Hematopoietic multipotent progenitor cell treated with erythropoietin and hydrocortisone succinate and interleukin-3 and kit ligand, for 15 days (in vitro differentiated cells): ENCODE measurements at places on chromosomes 13 and 19.

GRCh38 chr13:51282322-51282721 lies 57.2 kb upstream of the SERPINE3 start:
- no peak for DNase-seq

DNA sequence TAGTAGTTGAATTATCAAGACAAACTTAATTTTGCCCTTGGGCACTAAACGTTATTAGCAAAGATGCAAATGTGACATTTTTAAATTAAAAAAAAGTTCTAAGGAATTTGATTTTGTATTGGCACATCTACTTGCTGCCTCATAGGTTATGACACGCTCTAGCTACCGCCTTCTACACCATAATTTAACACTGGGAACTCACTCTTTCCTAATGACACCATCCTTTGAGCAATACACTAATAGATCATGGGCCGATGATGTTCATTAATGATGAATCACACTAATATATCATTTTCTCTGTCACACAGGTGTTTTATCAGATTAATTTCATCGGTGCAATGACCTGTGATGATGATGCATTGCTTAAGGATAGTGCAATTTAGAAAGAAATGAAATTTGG lies 528.8 kb upstream of the PCDH9 start:
- DNase-seq, result no peak

GRCh38 chr13:50678464-50679162 lies 164.9 kb downstream of the DLEU7 start:
- DNase-seq, result no peak

GRCh38 chr13:77896977-77897376 lies 21.7 kb downstream of the EDNRB start:
- DNase-seq, result no peak

DNA sequence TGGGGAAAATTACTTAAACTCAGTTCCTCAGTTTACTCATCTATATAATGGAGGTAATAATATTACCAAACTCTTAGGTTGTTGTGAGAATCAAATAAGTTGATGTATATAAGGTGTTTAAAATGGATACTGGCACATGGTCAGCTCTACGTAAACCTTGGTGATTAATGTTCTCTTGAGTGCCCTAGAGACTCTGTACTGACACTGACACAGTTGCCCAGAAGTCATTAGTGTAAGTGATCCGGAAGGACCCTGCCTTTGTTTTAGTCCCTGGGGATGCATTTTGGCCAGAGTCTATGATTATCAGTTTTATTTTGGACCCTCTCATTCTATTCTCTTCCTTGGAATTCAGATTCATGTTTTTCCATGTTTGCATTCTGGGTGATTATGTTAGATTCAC lies 31.9 kb downstream of the CHST8 start:
- DNase-seq, result no peak

DNA sequence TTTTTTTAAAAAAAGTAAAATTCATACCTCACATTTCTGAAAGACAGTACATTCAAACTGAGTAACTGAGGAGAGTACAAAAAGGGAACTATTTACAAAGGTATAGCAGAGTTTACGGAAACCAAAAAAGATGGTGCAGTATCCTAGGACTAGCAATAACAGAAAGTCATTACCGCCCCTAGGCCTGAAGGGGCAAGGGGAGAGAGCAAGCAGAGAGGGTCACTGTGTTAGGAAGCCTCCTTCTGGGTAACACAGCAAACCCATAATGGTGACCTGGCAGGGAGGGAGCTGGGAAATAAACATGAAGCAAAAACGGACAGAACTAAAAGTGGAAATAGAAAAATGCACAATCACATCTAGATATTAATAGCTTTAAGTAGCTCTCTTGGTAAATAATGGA lies 8.2 kb downstream of the VWA8 start:
- no peak for DNase-seq

- DNase-seq, result no peak
Observed at GRCh38 chr13:37138169-37138568, 32.7 kb upstream of the CSNK1A1L start.

- DNase-seq, result no peak
Observed at GRCh38 chr13:108408672-108409071, 139.2 kb downstream of the TNFSF13B start.

DNA sequence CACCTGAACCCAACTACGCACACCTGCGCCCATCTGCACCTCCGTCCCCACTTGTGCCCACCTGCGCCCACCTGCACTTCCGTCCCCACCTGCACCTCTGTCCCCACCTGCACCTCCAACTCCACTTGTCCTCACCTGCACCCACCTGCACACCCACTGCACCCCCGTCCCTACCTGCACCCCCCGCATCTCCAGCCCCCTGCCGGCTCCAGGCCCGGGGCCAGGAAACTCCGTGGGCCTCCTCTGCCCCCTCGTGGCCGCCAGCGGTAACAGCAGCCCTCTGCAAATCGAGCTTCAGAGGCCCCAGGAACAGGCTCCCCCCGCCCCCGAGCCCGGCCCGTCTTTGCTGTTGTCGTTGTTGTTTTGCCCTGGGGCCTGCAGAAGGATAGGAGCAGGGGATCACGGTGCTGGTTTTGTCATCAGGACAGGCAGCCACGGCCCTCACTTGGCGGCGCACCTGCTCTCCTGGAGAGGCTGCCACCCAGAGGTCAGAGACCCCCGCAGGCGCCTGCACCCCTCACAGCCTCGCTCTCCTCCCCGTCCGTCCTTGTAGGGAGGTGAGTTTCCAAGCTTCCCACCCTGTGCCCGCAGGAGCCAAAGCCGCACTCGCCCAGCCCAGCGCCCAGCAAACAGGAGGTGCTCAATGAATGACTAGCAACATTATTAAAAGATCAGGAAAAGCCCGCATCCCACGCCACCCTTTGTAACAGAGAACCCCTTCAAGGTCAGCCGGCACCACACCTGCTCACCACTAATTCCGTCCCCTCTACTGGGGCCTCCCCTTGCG lies 65.4 kb downstream of the GNG7 start:
- peak; percentile 47 for DNase-seq

DNA sequence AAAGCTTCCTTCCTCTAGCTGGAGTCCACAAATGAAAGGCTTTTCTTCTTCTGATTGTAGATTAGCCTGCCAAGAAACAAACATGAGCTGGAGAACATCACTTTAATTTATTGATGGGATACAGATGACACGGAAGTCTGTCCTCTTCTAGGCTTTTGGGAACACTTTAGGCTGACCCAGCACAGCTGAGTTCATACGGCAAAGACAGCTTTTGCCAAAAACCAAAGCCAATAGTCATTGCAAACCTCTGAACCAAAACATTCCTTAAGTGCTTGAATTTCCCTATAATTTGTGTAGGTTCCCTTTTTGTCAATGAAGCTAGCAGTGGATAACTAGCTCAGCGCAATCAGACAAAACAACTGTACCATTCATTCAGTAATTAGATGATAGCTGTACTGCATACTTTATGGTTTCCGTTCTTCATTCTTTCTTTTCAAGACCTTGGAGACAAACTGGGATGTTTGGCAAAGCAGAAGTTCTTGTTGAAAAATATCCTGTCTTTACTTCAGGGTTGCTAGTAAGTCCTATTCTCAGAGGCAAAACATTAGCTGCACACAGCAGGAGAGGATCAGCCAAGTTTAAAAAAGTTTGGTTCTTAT lies 95.7 kb upstream of the SPRY2 start:
- DNase-seq, result no peak

GRCh38 chr19:30227661-30228112 lies 144.5 kb upstream of the ZNF536 start:
- no peak for DNase-seq

GRCh38 chr19:29667387-29667783 lies 2.1 kb downstream of the PLEKHF1 start:
- DNase-seq, result no peak

DNA sequence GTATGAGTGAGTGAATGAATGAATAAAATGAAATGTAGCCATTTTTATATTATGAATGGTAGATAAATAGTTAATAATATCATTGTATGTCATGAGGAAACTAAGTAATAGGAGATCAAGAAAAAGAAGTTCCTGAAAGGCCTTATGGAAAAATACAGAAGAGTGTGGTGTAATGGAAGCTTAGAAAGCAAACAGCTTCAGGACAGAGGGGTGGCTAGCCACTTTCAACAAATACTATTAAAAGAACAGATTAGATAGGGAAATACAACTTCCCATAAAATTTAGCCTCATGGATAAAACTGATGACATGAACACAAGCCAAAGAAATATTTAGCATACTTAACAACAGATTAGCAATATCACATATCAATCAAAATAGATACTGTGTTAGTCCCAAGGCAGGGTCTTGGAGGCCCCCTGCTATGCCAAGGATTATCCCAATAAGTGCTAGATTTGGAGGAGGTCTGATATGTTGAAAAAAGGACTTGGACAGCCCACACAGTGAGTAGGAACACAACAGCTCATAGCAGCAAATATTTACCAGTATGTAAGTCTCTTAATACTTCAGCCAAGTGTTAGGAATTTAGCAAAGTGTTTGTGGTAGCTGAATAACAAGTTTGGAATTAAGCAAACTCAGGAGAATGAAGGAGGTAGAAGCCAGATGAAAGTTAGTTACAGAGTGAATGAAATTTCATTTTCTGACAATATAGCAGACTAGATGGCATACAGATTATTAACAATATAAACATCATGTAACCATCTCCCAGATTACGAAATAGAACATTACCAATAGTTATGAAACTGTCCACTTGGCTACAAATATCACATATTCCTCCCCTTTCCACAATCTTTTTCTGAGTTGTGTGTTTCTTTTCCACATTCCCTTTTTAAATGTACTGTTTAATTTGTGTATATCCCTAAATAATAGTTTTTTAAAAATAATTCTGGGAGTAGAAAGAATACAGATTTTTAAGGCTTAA lies 1632.0 kb downstream of the PCDH9 start:
- DNase-seq, result no peak

DNA sequence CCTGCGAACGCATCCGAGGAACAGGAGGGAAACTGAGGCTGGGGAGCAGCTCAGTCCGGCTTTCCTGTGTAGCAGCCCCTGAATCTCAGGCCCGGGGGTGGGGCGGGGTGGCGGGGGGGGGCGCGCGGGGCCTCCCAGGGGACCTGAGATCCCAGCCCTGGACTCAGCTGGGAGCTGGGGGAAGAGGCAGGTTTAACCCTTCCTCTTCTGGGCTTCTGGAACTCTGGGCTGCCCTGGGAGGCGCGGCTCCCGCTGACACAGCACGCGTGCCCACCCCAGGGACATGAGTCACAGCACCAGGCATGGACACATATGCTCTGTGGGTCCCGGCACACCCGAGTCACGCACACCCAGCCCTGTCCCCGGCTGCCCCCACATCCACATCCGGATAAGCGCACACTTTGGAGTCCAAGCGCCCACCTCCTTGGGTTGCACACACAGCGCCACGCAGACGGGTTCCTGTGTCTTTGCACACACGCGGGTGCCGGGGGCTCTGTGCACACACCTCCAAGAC lies 3.5 kb upstream of the CIRBP start:
- peak; percentile 71 for DNase-seq

DNA sequence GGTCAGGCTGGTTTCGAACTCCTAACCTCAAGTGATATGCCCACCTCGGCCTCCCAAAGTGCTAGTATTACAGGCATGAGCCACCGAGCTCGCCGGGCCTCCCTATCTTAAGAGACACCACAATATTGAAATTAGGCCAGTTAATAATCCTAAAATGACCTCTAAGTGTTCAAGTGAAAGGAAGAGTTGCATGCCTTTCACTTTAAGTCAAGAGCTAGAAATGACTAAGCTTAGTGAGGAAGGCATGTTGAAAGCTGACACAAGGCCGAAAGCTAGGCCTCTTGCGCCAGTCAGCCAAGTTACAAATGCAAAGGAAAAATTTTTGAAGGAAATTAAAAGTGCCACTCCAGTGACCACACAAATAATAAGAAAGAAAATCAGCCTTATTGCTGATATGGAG lies 144.5 kb upstream of the FNDC3A start:
- DNase-seq, result no peak

GRCh38 chr19:47711652-47712242 lies 1.5 kb upstream of the EHD2 start:
- no peak for DNase-seq

- no peak for DNase-seq
Observed at GRCh38 chr13:80235166-80235966, 105.6 kb downstream of the SPRY2 start.

- DNase-seq, result no peak
Observed at GRCh38 chr19:50432221-50433028, at the start of gene MYBPC2. TSS of gene MYBPC2 (plus strand) at chr19:50432892. CDS start at chr19:50432954, 62 bp downstream.

DNA sequence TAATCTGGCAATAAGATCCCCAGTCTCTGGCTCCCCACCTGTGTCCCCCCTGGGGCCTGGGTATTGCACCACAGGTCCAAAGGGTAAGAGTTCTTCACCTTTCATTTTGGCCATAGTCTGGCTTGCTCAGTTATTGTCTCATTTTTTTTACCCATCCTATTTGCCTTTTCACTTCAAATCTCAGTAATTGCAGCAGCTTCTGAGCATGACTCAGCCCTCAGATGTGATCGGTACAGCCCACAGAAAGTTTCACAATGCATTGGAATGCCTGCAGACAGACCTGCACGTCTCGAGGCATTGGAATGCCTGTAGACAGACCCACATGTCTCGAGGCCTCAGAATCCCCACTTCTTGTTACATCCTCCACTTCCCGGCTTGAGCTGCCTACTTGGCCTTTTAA lies 173.6 kb downstream of the NUFIP1 start:
- DNase-seq, result no peak

DNA sequence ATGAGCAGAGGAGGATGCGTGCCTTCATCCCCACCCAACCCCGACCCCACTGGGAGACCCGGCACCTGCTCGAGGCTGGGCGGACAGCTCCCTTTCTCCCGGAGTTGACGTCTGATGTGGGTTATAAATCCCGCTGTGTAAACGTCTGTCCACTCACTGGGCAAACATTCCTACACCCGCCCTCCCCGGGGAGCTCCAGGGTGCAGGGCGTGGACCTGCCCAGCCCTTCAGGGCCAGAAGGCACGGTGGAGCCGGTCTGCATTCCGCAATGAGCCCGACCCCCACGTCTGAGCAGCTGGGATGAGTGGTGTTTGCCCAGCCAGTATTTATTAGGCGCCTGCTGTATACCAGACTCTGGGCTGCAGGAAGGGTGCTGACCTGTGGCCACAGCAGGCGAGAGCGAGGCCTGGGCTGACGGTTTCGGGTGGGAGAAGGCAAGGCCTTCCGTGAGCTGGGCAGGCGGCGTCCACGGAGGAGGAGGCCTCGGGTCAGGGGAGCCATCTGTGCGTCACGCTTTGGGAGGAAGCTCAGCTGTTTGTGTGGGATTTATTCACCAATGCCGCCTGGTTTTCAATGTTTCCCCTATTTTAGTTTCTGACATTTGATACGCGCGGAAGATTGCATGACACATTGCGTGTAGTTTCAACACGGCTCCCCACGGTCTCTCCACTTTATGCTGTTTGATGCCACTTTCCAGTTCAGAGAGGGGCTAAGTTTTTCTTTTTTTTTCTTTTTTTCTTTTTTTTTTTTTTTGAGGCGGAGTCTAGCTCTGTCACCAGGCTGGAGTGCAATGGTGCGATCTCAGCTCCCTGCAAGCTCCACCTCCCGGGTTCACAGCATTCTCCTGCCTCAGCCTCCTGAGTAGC lies 2.0 kb downstream of the MISP start:
- no peak for DNase-seq

GRCh38 chr19:20640545-20640944 lies 20.8 kb downstream of the ZNF626 start:
- no peak for DNase-seq

GRCh38 chr13:107576430-107576829 lies 638.9 kb downstream of the LIG4 start:
- no peak for DNase-seq

GRCh38 chr13:57815600-57815999 lies 184.1 kb downstream of the PCDH17 start:
- DNase-seq, result no peak
